ENCODE measurements at places on chromosomes 6 and 20.
A peak's percentile ranks its signal among the peaks of the same experiment; 100 is the strongest.

DNA sequence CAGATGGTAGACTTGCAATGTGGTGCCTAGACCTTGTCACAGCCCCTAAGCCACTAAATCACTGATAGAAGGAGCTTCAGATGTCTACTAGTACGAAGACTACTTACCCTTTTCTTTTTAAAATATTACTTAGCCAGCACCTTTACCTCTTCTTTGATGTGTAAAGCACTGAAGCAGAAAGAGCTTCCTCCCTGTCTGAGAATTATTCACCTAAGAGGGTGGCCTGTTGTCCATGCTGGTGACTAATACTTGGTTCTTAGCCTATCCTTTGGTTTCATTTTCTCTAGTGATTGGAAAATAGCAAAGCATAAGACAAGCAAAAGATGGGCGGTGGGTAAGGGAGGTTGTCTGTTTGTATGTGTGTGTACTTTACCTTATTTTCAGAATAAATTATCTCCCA, 794.6 kb downstream of the TFAP2A start:
- no peak for DNase-seq

GRCh38 chr6:13526727-13527670, 39.6 kb upstream of the GFOD1 start:
- no peak for DNase-seq

DNA sequence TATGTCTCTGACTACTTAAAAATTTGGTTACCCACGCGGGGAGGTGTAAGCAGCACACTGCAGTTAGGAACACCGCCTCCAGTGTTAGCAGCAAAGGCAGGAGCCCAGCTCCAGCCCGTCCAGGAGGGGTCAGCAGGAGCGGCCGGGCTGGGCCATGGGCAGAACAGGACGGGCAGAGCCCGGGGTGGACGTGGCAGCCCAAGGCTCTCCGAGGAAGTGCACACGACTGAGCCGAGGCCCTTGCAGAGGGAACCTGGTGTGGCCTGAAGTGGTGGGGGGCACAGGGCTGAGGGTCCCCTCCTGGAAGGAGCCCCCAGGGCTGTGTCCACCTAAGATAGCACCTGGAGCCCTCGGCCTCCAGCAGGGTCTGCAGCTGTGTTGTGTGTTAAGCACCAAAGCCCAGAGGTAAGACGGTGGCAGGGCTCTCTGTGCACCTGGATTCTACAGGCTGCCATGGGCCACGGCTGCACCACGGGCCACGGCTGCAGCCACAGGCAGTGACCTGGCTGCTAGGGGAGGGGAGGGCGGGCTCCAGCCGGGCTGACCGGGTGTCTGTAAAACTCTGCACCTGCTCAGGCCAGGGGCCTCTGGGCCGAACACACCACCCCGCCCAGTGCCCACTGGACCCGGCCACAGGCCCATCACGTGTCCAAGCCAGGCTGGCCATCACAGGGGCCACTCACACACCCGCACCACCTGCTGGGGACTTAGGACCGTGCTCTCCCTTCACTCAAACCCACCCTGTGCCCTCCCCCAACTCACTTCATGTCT, 6.6 kb downstream of the SLC2A4RG start:
- DNase-seq, result no peak

DNA sequence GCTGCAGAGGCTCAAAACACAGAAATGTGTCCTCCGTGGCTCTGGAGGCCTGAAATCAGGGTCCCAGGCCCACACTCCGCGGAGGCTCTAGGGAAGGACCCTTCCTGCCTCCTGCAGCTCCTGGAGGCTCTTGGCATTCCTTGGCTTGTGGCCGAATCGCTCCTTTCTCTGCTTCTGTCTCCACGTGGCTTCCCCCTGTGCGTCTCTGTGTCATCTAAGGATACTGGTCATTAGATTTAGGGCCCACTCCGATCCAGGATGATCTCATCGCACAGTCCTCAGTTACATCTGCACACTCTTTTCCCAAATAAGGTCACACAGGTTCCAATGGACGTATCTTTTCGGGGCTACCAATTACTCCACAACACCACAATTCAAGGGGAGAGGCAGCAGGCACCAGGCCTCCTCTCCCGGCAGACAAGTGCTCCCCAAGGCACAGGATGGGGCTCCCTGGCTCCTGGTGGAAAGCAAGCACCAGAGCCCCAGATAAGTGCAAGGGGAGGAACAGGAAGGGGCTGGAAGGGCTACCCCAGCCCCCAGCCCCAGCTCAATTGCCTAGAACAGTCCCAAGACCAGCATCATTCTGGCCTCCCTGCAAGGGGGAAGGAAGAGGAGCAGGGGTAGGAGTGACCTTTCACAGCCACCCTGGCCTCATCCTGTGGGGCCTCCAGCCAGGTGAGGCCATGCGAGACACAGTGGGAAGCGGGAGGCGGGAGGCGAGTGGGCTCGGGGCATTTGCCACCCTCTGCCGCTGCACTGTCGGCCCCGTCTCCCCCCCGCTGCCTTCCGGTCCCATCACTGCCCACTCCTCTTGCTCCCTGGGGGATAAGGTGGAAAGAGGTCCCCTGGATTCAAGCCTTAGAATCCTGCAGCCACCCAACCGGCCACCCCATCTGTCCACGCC, 16.3 kb downstream of the NTSR1 start:
- no peak for DNase-seq

DNA sequence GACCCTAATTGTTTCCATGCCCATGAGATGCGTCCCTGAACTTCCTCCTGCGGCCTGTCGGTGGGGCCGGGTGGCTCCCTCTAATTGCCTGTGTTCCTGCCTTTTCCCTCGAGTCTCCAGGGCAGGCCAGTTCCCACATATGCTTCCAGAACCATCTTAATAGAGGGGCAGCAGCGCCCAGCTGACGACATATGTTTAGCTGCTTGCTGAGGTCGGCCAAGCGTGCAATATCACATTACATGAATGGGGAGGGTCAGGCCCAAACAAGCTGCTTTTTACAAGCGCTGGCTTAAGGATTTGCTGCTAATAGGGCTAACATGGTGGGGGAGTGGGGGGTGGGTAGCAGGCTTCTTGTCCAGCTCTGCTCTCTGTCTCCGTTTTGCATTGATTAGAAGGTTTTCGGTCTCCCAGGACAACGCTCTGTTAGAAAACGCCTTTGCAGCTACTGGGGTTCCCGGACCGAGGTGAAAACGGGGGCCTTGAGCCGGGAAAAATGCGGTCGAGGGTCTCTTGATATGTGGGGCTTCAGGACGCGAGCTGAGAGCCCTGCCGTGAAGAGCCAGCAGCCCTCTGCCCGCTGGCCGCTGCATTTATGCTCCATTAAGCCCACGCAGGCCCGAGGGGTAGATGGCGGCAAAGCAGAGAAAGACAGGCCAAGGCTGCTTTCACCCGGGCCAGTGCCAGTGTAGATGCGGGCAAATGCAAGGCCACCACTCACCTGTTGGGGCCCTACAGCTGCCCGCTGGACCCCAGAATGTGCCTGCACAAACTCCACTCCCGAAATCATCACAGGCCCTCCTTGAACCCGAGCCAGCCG, 308.5 kb downstream of the BMP7 start:
- peak; percentile 41 for DNase-seq

DNA sequence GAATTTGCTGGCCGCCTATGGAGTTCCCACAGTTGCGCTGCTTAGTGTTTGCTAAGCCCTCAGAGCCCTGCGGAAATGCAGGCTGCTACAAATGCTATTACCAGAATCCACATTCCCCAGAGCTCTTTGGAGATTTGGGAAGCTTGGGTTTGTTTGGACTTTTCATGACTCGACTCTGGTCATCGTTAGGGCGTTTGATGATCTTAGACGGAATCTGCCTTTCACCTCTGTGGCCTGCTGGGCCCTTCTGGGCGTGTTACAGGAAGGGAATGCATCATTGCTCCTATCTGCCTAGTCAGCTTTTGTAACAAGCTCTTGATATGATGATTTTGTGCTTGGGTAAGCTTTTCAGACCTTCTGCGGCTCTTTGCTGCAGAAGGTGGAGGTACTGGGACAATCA, 50.8 kb downstream of the EYA2 start:
- no peak for DNase-seq

- peak; percentile 3 for DNase-seq
Observed at GRCh38 chr6:22442826-22443225, 126.5 kb upstream of the HDGFL1 start.

DNA sequence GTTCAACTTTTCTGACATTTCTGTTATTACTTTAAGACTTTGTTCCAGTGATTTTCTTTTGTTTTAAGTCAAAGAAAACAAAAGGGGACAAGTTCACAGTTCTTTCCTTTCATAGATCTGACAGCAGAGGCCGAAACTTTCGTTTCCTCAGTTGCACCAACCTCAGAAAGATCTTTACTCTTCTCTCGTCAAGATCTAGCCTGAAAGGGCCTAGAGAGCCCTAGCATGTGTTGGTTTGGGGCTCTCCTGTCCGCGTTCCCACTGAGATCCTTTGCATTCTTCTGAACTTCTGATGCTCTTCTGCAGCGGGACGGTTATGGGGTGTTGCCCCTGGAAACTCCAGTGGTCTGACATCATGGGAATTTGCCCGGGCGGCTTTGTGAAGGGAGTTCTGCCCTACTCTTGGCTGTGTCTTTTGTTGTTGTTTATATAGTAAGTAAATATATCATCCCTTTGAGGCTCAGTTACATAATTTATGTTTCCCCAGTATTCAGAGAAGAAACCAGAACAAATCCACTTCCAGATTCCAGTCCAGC, 129.1 kb downstream of the SASH1 start:
- DNase-seq, result no peak

DNA sequence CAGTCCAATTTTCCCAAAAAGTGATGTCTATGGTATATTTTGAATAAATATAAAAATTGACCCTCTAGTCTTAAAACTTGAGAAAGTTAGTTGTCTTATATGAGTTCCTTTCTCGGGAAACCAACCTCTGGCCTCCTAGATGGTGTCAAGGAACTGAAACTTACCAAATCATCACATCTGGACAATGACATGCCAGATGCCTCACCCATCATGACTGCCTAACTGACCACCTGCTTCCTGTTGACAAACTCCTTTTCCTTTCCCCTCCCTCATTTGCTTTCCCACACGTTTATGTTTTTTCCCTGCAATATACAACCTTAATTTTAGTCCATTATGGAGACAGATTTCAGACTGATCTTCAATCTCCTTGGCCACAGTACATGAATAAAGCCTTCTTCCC, 731.0 kb downstream of the EPHA7 start:
- DNase-seq, result no peak

GRCh38 chr6:116087437-116088027, 13.1 kb upstream of the NT5DC1 start:
- DNase-seq, result no peak

- DNase-seq, result no peak
Observed at GRCh38 chr20:21273755-21274386, 29.3 kb upstream of the XRN2 start.

- no peak for DNase-seq
Observed at GRCh38 chr20:4064144-4064909, 49.0 kb upstream of the RNF24 start.

DNA sequence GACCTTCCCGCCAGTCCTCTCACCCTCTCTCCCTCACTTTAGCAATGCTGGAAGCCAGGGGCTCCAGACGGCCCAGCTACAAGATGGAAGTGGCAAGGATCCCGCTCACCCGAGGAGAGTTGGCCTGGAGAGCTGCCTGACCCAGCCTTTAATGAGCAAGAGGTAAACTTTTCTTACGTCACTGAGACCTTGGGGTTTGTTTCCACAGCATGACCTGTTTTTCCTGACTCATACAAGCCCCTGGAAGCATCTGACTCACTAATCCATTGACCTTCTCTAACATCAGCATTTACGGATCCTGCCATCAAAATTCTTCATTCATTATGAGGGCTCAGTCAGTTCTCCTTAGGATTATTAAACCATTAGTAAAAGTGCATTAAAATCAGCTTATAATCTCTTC, 120.4 kb downstream of the MYLK4 start:
- no peak for DNase-seq

DNA sequence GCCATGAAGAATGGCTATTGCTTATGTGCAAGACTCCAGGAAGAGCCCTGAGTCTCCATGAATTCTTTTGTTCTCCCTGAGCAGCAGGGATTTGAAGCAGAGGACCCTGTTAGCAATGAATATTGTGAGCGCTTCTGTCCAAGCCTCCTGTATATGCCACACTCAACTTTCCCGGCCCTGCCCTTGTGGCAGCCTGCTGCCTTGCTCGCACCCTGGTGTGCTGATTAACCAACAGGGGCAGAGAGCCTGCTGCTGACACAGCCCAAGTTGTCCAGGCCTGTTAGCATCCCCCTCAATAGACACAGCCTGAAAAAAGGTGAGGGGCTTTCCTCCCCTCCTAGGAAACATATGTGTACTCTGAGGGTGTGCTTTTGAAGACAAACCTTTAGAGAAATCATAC, 131.4 kb downstream of the BMP2 start:
- DNase-seq, result no peak

Measured in NCI-H1417 (cell line).